ENCODE measurements at places on chromosomes 6 and 20. TPM values are rescaled to one million over a fixed set of nuclear protein-coding genes. Genes with fewer than 3 reads are reported as not detected.
A peak's percentile ranks its signal among the peaks of the same experiment; 100 is the strongest.

GRCh38 chr6:11479296-11479695 lies 58.3 kb upstream of the TMEM170B start:
- no peak for DNase-seq

GRCh38 chr20:443223-443775 lies 19.0 kb downstream of the TBC1D20 start:
- DNase-seq = no peak

DNA sequence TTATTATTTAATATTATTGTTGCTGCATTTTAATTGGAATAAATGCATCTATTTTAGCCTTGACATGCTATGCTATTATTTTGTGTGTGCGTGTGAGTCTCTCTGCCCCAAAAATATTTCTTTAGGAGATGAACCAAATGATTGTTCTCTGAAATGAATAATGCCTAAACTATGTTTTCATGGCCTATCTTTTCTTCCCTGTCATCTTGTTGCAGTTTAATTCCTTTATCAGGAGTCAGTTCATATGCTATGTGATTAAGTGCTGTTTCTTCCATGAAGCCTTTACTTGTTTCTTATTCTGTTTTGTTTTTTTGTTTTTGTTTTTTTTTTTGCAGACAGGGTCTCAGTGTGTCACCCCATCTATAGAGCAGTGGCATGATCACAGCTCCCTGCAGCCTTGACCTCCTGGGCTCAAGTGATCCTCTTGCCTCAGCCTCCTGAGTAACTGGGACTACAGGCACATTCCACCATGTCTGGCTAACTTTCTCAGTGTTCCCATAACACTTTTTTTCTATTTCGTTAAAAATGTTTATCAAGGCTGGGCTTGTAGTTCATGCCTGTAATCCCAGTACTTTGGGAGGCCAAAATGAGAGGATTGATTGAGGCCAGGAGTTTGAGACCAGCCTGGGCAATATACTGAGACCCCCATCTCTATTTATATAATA lies 25.7 kb downstream of the TPX2 start:
- no peak for DNase-seq

DNA sequence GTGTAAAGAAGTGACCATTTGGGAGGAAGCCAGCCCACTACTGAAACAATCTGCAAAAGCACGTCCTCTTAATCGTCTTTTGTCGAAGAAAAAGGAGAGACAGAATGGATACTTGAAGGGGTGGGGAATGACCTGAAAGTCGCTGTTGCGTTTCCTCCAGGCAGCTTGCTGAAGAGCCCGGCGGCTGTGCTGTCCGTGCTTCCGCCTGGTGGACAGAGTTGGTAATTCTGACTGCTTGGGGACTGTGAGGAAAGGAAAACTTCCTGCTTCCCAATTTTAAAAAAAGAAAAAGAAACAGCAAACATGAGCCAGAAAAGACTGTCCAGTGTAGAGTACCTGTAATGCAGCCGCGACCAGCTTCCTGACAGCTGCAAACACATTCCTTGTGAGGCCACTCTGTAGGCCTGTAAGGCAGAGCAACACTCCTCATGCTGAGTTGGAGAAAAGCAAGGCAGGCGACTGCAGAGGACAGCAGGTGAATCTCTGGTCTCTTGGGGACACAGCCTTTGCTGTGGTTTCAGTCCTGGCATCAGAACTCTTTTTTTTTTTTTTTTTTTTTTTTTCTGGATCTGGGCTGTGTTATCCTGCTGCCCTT lies 251.1 kb upstream of the TBX18 start:
- peak; percentile 72 for DNase-seq

DNA sequence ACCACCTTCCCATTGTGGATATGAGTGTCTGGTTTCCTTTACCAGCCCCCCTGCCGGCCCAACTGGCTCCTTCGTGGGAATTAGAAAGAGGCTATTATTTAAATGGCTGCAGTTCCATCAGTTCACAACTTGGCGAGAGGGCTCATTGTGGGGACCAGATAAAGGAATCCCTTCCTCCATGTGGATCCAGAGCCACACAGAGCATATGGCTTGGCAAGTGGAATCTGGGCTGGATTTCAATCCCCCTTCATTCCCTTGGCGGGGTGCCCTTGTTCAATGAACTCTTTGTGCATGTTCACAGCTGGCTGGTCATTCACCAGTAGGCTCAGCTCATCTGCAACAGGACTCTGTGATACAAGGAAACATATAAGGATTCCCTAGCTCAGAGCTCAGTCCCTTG lies 140.6 kb downstream of the OPN5 start:
- DNase-seq = peak; percentile 2

The FUT9 gene
- total RNA-seq = 27.2 TPM

The PTGIS gene
- 45.3 TPM for total RNA-seq

The TCP11 gene
- total RNA-seq = not detected

All from umbilical cord (tissue), 2 donors.